ENCODE measurements at places on chromosomes 6 and 20.

GRCh38 chr6:14910692-14911547 is 334.9 kb upstream of the JARID2 start:
- no peak for DNase-seq

DNA sequence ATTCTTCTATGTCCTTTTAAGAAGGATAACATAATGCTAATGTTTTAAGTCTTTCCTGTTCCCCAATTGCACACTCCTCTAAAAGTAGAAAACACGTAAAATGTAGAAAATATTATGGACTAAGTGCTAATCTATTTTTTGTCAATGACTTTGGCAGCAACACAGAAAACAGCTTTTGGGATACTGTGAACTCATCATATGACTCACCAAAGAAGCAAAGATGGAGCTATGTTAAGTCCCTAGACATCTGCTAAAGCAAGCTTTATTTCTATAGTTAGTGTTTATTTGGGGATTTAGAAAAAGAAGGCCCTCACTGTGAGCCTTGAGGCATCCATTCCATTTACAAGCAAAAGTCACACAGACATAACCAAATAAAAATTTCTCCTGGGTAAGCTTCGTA is 23.0 kb downstream of the OPN5 start:
- DNase-seq = no peak

DNA sequence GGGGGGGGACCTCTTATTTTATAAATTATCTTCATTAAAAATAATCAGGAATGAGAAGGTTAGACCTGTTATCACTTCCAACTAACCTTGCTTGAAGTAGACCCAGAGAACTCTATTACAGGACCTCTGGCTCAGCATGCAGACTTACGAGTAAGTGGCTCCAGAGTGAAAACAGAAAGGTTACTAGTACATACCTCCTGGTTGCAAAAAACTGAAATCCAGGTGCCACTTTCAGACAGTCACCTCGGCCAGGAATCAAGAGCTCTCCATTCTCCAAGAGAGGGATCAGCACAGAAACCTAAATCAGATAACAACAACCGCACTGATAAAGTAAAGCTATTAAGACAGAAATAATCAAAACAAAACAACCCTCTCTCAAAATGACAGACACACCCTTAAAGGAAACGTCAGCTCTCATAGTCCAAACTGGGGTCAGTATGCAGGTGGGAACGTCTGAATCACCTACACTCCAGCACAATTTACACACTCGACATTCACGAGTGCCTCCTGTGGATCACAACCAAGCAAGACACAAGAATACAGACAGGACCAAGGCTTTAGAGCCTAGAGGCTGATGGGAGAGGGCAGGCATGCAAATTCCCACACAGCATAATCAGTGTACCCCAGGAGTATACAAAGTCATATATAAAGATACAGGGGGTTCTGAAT is 31.8 kb downstream of the MDN1 start:
- DNase-seq = no peak

DNA sequence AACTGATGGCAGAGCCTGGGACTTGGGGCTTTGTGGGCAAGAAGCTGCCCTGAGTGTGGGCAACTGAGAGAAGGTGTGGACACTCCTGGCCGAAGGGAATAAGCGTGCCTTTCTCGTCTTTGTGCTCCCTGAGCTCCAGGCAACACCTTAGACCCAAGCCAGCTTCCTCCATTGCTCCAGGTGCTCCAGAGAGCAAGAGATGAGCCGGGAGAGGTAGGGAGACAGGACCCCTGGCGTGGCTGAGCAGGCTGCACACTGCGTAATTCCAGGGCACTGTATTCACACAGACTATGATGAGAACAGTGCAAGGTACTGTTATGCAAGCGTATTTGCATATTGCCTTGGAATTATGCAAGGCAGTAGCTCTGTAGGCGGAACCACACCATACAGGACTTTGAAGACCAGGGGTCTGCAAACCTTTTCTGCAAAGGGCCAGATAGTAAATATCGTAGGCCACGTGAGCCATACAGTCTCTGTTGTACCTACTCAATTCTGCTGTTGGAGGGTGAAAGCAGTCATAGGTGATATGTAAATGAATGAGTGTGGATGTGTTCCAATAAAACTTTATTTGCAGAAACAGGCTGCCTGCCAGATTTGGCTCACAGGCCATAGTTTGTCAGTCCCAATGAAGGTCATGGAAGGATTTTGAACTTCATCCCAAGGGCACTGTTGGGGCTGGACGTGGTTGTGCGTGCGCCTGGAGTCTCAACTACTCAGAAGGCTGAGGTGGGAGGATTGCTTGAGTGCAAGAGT is 42.1 kb upstream of the FAM83D start:
- no peak for DNase-seq

GRCh38 chr6:57162516-57162915 is 9.6 kb upstream of the BAG2 start:
- DNase-seq = no peak

- DNase-seq = no peak
Measured at GRCh38 chr6:43896329-43897255, 126.6 kb downstream of the VEGFA start.

- no peak for DNase-seq
Measured at GRCh38 chr6:90294614-90294988, 2.0 kb downstream of the BACH2 start.

DNA sequence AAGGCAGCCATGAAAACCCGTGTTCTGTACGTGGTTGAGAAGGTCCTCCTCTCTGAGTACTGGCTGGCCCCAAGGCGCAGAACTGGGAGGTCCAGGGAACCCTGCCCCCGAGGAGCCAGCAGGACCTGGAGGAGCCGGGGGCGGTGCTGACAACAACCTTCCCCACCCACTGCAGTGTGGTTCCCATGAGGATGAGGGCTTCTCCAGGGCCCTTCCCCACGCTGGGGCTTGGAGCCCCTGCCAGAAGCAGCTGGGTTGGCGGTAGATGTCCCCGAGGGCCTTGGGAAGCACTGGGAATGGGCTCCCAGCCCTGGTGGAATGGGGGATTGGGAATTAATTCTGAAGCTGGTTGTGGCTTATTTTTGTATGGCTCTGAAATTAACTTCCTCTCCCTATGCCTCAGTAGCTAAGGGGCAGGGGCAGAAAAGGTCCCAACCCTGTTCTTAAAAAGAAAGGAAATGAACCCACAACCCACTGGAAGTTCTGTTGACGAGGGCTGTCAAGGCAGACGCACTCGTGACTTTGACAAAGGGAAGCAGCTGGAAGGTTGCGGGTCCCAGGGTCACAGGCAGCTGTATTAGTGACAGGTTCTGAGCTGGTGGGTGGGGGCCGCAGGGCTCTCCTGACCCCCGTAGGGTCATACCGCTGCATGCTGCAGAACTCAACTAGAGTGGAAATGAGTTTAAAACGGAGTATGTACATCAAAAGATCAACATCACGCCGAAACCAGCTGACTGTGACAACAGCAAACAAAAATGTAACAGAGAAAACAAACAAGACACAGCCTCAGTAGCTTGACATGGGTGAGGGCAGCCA is 13.9 kb upstream of the HELZ2 start:
- DNase-seq = no peak

GRCh38 chr6:144343701-144344428 is 58.7 kb downstream of the UTRN start:
- no peak for DNase-seq

GRCh38 chr6:34374069-34374468 is 18.4 kb downstream of the NUDT3 start:
- DNase-seq = no peak

GRCh38 chr6:63864671-63865318 is 229.2 kb downstream of the PHF3 start:
- no peak for DNase-seq

- no peak for DNase-seq
Measured at GRCh38 chr20:54716174-54716747, 240.9 kb downstream of the DOK5 start.

- DNase-seq = no peak
Measured at GRCh38 chr6:13918686-13919250, 6.0 kb upstream of the RNF182 start.

DNA sequence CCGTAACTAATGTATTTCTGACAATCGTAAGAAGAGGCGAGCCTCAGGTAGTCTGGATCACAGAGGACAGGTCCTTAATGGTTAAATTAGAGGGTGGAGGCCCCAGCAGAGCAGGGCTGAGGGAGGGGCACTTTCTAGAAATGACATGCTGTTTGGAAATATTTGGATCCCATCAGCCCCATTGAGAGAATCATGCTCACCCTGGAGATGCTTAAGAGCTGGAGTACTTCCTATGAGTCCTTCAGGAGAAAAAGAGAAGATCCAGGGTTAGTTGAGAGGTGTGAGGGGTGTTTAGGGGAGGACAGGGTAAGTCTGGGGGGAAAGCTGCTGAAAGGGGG is 123.0 kb downstream of the TCP11 start:
- no peak for DNase-seq

DNA sequence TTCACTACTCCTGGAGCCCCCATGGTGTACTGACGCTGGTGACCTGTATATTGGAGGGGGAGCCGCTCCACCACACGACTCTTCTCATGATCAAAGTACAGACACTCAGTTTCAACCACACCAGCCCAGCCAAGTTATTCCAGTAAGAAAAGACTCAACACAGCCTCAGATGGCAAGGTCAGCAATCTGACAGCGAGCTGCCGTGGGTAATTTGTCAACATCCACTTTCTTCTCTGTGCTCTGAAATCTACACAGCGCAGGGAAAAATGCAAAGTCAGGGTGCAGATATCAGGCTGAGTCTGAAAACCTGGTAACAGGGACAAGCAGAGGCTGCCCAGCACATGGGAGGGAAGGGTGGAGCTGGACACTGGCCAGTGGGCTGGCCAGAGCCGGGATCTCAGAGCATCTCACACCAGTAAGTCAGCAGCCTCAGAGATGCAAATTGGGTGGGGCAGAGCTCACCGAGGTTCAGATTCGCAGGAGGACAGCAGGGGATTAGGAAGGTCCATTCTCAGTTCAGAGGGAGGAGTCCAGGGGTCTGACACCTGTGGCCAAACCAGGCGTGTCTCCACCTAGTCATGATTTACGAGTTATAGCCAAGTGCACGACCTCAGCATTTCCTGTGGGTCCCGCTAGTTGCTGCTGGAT is 44.5 kb upstream of the RPS6KA2 start:
- DNase-seq = no peak

DNA sequence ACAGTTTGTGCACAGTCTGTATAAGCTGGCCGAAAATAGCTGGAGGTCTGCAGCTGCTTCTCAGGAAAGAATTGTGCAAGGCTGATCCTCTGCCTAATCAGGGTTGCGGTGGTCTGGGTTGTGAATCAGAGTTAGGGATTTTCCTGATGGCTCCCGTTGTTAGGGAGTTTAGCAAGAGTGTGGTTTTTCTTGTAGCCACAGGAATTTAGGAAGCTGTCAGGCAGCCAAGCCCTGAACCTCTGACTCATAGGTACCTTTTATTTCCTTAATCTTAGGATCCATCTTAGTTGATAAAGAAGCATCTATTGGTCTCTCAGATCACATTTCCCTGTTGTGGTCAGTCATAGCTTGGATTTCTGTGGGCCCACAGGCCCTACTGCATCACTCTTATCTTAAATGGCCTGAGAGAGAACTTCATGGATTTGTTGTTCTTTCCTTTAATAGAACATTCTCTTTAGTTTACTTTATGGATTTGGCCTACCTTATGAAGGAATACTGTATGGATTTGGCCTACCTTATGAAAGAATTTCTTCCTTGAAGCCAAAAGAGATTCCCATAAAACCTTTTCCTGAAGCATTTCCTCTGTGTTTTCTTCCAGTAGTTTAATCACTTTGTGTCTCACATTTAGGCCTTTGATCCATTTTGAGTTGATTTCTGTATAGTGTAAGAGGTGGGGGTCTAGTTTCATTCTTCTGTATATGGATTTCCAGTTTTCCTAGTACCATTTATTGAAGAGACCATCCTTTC is 10.3 kb downstream of the KIF25 start:
- peak; percentile 51 for DNase-seq

DNA sequence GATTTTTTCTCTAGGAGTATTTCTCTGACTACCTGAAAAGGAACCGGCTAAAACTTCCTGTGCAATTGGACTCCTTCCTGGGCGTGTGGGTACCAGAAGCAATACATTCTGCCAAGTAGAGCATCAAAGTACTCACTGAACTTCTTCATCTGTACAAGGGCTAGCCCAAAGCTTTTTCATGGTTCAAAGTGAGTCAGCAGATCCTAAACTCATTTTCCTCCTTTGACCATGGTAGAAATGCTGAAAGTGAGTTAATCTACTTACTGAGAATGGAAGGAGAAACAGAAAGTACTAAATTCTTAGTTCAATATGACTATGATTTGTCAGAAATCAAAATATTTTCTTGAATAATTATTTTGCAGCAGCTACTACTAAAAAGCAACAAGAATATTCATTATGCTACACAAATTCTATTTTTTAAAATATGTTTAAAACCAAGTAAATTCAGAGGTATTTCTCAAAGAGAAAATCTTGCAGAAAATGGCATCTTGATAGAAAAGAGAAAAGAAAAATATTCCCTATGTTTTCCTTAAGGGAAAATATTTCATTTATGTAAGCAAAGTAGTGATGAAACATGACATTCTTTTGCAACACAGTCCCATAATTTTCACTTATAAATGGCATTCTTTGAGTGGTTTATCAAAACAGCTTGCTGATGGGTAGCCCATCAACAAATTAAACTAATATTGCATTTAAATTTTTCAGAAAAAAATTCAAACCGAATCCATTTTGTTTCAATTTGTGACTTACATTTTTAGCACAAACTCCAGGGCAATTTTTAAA is 3.7 kb upstream of the BEND6 start:
- no peak for DNase-seq

DNA sequence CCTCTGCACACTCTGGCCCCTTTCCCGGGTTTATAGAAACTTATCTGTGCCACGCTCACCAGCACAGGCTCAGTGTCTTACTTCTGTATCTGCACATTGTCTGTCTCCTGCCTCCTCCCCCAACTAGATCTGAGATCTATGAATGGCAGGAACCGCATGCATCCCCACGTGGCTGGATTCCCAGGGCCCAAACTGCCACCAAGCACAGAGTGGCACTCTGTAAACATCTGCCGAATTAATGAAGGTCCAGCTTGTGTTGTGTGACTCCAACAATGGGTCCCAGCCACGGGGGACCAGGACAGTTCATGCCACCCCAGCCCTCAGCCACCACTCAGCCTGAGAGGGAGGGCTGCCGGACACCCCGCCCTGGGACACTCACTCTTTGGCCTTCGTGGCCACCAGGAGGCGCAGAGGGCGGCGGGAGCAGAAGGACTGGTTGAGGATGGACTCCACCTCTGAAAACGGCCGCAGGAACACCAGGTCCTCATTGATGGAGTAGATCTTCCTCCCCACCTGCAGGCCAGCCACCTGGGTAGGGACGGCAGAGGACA is 171.1 kb downstream of the PREX1 start:
- no peak for DNase-seq

All from prostate gland (tissue), 2 donors.